Stimulated activated CD4-positive, alpha-beta T cell treated with anti-CD3 and anti-CD28 coated beads, Interleukin-15, amount 100 ng/mL, for 1 hour (primary cell): ENCODE measurements at places on chromosomes 1 and 21.

- DNase-seq = no peak
Observed at GRCh38 chr1:168505006-168505405, 38.8 kb downstream of the XCL2 start.

- DNase-seq = no peak
Observed at GRCh38 chr1:201898992-201899391, 10.3 kb downstream of the SHISA4 start.

DNA sequence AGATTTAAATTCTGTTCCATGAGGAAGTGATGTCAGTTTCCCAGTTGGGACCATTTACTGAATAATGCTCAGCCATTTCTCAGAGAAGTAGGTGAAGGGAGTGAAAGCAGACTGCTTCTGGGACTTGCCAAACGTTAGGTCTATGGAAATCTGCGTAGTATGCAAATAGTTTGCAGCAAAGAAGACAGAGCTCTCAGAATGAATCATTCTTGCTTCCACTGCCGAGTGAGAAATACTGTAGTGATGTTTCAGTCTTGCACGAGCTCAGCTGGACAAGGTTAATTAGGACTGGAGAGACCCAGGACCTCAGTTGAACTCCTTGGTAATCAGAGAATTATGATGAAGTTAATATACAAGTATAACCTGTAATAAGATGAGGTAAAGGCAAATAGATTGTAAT is 317.7 kb upstream of the DAB1 start:
- no peak for DNase-seq

GRCh38 chr1:25031601-25031965 is 101.5 kb upstream of the RUNX3 start:
- DNase-seq = peak; percentile 46

GRCh38 chr1:43421976-43422750 is 31.6 kb downstream of the HYI start:
- no peak for DNase-seq

GRCh38 chr1:172139196-172139595 is 281.3 kb upstream of the C1orf105 start:
- no peak for DNase-seq

GRCh38 chr1:228548788-228549187 is 61.6 kb downstream of the RNF187 start:
- no peak for DNase-seq

GRCh38 chr21:41180752-41181151 is 12.8 kb downstream of the BACE2 start:
- DNase-seq = no peak

DNA sequence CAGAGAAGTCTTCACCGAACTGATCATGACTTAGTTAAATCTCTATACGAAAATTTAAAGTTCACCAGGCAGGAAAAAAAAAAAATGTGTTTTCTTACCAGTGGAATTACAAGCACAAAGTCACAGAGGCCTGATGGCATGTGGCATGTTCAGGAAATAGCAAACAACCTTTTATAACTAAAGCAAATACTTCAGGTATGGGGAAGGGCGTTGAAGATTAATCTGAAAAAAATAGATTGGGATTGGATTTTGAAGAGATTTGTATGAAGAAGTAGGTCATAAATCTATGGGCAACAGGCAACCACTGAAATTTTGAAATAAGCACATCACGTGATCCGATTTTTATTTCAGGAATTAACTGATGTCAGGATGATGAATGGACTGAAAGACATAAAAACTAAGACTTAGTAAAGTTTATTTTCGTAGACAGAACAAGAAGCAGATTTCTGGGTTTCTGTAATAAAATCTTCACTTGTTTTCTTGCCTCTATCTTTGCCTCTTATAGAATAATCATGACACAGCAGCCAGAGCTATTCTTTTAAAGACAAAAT is 295.9 kb upstream of the ADGRL4 start:
- no peak for DNase-seq

DNA sequence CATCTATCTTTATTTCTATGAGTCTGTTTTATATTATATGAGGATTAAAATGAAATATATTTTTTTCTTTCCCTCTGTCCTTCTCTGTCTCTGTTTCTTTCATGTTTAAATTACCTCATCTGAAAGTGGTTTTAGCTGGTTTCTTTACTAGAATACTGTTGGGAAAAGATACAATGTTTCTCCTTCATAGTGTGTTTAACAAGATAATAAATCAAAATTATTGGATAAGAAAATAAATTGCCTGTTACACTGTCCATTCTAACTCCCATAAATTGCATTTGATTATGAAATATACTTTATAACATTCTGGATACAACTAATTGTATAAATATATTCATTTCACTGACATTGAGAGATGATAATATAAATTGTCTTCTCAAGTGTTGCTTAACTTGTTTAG is 1168.0 kb downstream of the PLA2G4A start:
- DNase-seq = no peak

DNA sequence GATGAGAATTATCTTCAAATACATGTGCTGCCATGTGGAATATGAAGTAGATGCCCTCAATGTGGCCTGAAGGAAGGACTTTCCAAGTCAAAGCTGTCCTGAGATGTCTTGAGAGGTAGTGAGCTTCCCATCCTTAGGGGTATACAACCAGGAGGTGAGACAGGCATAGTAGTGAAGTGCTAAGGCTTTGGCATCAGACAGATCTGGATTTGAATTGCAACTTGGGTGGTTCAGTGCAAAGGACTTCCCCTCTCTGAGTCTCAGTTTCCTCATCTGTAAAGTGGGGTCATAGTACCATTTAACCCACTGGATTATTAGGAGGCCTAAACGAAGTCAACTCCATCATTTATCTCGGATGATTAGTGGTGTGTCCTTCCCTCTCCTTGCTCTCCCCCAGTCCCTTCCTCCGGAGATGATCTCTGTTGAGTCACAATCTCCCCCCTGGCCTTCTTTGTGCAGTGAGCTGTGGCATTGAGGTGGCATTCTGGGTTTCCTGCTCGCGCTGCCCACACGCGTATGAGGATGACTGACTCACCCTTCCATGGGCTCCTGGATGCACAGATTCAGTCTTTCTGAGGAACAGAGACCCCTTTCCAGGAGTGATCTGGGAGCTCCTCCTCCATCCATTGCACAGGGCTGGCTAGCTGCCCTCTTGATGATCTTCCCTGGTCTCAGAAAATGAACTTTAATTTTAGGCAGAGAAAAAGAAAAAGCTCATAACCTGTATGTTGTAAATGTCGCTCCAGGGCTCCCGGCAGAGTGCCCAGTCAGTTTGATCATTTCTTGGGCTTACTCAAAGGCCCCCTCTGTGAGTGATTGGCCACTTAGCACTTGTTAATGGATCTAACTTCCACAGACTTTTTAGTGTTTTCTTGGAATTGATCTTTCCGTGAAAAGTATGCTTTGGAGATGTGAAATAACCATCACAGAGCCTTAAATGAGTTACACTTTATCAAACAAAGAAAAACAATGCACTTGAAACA is 354.6 kb downstream of the PTPRU start:
- no peak for DNase-seq

DNA sequence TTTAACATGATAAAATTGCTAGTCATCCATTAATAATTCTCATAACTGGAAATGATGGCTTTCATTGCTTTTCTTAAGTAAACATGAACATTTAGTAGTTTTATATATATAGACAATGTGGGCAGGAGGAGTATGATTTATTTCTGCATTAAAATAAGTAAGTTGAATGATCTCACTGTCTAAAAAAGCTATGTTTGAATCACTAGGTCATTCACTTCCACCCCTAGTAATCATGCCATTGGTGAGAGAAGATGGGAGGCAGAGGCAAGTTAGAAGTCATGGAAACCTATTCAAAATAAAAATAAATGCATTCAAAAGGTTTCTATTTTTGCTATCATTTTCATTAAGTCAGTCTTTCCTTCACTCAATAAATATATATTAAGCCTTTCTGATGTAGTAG is 226.4 kb downstream of the DUSP10 start:
- no peak for DNase-seq

DNA sequence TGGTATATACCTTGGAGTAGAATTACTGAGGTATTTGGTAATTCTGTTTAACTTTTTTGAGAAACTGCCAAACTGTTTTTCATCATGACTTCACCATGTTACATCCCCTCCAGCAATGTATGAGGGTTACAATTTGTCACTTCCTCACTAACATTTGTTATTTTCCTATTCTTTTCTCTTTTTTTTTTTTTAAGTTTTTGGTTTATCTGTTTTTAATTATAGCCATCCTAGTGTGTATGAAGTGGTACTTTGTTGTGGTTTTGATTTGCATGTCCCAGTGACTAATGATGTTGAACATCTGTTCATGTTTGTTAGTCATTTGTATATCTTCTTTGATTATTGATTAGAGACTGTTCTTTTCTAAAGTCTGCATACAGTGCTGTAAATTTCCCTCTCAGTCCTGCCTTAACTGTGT is 147.3 kb downstream of the HS2ST1 start:
- DNase-seq = no peak

DNA sequence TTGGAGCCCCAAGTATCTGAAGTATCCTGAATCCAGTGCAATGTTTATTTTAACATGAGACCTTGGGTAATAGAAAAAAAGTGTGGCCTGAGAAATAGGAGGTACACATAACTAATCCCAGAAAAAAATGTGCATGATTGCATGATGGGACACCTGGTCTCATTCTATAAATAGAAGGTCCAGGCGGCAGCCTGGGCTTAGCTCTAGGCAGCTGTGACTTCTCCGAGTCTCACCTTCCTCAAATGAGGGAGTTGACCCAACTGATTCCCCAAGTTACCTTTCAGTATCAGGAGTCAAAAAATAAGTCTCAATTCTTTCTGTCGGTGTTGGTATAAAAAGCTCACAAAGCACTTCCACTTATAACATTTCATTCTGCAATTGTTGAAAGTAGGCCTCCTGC is 65.9 kb upstream of the CCDC190 start:
- no peak for DNase-seq

DNA sequence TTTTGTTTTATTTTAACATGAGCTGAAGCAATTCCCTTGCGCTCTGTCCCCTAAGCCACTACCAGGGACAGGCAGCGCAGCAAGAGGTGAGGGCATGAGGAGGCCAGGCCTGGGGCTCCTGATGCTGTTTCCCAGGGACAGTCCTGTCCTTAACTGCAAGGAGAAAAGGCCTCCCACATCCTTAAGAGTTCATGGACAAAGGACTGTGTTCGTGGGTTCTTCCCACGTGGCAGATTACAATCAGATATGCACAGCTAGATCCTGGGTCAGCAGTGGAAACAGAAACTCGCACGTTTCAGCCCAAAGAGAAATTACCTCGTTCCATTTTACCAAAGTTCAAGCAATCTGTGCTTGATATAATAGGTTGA is 85.8 kb downstream of the MIS18A start:
- no peak for DNase-seq

GRCh38 chr1:41169799-41170180 is 72.3 kb downstream of the SCMH1 start:
- no peak for DNase-seq

- DNase-seq = no peak
Observed at GRCh38 chr1:27405074-27405473, 12.7 kb downstream of the GPR3 start.

DNA sequence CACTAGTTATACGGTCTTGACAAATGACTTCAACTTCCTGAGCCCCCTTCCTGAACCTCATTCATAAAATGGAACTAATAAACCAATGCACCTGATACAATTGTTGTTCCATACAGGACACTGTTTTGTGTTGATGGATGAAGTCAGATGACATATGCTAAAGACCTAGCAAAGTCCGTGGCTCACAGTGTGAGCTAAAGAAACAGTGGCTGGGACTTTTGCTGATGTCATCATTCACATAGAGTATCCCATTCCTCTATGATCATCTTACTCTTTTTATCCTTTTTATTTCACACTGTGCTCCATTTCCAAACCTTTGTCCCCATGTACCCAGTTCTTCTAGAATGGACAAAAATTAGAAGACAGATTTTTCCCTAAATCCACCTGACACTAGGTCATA is 83.7 kb upstream of the KAZN start:
- DNase-seq = no peak

DNA sequence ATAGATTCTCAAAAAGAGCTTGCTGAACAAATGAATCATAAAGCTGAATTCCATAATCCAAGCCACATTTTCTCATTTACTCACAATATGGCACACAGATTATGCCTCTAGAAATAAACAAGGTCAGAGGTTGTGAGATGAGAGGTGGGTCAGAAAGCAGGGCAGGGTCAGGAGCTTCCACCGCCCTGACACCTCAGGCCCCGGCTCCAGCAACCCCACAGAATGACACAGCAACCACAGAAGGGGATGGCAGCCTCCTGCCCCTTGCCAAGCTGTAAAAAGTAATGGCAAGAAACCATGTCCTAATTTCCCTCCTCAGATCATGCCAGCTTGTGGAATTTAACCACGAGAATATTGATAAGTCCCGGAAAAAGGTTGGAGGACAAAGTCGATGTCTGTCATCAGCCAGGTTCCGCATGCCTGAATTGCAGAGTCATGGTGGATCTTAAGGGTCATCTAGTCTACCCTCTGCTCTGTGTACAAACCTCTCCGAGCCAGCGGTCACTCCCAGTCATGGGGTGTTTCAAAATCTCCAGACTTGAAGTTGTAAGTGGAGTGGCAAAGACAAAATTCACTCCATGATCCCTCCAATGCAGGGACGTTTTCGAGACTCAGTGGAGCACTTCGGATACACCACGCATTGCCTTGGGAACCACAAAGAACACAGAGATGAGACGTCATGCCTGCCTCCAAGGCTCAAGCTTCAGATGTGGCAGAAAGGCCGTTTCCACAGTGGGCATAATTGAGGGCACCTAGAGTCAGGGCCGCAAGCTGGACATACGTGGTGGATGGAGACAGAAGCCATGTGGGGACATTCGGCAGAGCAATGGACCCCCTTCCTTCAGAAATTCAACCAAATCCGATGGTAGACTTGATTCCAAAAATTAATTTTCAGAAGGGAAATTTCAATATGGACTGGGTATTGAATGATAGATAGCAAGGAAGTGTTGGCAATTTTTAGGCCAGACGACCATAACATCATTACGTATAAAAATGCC is 254.0 kb downstream of the TOMM20 start:
- DNase-seq = no peak

DNA sequence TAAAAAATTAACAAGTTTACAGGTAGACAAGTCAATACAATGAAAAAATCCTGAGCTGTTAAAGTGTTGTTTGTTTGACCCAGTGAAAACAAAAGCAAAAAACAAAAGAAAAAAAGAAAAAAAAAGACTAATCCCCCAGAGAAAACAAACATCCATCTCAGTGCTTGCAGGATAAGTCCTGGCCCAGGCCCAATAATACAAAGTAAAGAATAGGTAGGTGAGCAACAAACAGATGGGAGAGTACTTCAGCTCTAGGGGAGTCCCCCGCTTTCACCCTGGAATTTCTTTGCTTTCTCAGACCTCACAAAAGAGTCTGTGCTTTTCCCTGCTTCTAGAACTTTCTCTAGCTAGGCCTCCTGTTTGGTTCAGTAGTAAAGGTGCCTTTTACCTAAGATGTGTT is 70.3 kb downstream of the ABCA4 start:
- no peak for DNase-seq

GRCh38 chr1:55987491-55988249 is 591.7 kb downstream of the PLPP3 start:
- DNase-seq = no peak
